ENCODE measurements at places on chromosomes 2 and 18. TPM values are rescaled to one million over a fixed set of nuclear protein-coding genes. Genes with fewer than 3 reads are reported as not detected.
A peak's percentile ranks its signal among the peaks of the same experiment; 100 is the strongest.

- H3K4me1 ChIP-seq, result no peaks in the 10 kb centered on the region
- peaks cover 95% of the 10 kb centered on the region for H3K27me3 ChIP-seq
- DNase-seq, result no peak
Observed at GRCh38 chr2:118050386-118050785, 36.5 kb upstream of the CCDC93 start.

DNA sequence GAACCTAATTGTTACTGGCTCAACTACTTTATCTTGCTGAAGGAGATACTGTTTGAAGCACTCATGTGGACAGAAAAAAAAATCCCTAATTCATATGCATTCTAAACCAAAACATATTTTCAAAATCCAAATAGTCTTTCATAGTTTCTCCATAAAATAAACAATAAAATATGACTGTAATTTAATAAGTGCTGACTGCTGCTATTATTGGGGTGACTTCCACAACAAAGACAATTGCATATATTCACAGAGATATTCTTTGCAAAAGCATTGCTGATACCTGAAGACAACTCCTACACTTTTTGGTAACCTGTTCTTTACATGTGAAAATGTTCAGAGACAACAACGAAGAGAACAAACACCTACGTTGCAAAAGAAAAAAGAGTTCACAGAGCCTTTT lies 73.1 kb upstream of the RPE start:
- no peak overlapping the region for H3K27ac ChIP-seq
- H3K4me1 ChIP-seq, result no peaks in the 10 kb centered on the region
- no peak for DNase-seq
- H3K36me3 ChIP-seq, result no peaks in the 10 kb centered on the region
- H3K4me3 ChIP-seq, result no peak overlapping the region

- H3K4me1 ChIP-seq, result no peaks in the 10 kb centered on the region
- H3K36me3 ChIP-seq, result no peaks in the 10 kb centered on the region
- H3K4me3 ChIP-seq, result no peak overlapping the region
- H3K27me3 ChIP-seq, result no peaks in the 10 kb centered on the region
- no peak overlapping the region for H3K27ac ChIP-seq
- no peak for DNase-seq
Observed at GRCh38 chr2:111715987-111716904, 167.7 kb downstream of the ANAPC1 start.

GRCh38 chr2:144461308-144461766 lies 58.6 kb downstream of the ZEB2 start:
- peak overlapping the region; percentile 75 for H3K27ac ChIP-seq
- DNase-seq, result peak; percentile 51
- H3K36me3 ChIP-seq, result no peaks in the 10 kb centered on the region
- no peaks in the 10 kb centered on the region for H3K27me3 ChIP-seq
- peaks cover 91% of the 10 kb centered on the region for H3K4me1 ChIP-seq

GRCh38 chr2:8191427-8191826 lies 490.4 kb upstream of the ID2 start:
- DNase-seq, result no peak
- no peaks in the 10 kb centered on the region for H3K27me3 ChIP-seq
- no peaks in the 10 kb centered on the region for H3K36me3 ChIP-seq
- H3K27ac ChIP-seq, result no peak overlapping the region

GRCh38 chr2:237159006-237159911 lies 73.6 kb downstream of the COPS8 start:
- H3K27ac ChIP-seq, result peak overlapping the region; percentile 86
- no peak overlapping the region for H3K4me3 ChIP-seq
- DNase-seq, result peak; percentile 58

DNA sequence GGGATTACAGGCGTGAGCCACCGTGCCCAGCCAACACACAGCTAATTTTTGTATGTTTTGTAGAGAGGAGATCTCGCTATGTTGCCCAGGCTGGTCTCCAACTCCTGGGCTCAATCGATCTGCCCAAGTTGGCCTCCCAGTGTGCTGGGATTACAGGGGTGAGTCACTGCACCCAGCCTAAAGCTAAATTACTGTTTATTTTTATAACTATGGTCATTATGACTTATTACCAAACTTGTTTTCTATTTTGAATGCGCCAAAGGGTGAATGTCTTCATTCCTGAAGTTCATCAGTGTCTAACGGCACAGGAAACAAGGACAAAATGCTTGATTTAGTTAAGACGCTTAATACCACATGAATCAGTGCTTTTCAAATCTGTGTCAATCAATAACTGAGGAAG lies 38.9 kb upstream of the GREB1L start:
- H3K27ac ChIP-seq, result no peak overlapping the region
- peaks cover 25% of the 10 kb centered on the region for H3K27me3 ChIP-seq
- no peaks in the 10 kb centered on the region for H3K4me1 ChIP-seq
- H3K4me3 ChIP-seq, result no peak overlapping the region
- no peak for DNase-seq

DNA sequence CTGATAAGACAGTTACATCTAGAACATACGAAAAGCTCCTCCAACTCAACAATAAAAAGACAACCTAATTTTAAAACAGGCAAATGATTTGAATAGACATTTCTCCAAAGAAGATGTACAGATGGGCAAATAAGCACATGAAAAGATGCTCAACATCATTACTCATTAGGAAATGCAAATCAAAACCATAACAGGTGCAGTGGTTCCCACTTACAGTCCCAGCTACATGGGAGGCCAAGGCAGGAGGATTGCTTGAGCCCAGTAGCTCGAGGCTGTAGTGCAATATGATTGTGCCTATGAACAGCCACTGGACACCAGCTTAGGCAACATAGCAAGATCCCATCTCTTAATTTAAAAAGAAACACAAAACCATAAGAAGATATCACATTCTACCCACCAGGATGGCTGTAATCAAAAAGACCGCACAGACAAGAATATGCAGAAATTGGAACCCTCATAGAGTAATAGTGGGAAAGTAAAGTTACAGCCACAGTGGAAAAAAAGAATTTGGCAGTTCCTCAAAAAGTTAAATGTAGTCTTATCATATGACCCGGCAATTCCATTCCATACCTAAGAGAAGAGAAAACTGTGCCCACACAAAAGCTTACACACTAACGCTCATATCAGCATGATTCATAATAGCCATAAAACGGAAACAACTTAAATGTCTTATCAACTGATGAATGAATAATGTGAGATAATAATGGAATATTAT lies 30.5 kb upstream of the ARMC9 start:
- H3K4me1 ChIP-seq, result peaks cover 17% of the 10 kb centered on the region
- H3K4me3 ChIP-seq, result no peak overlapping the region
- peaks cover 77% of the 10 kb centered on the region for H3K36me3 ChIP-seq

DNA sequence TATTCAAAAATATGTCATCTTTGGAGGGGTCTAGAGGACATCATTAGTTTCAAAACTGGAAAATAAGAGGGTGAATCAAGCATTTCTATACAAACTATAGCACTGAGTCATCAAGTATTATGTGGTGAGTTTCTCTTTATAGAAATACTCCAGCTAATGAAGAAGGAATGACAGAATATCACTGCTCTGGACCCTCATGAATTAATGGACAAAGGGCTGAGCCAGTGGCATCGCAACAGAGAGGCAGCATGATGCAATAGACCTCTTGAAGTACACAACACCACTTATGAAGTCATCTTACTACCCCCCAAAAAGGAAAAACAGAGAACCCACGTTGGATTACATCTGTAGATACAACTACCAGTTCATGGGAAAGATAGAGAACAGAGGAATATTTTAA lies 27.4 kb upstream of the EIF2AK3 start:
- no peak overlapping the region for H3K4me3 ChIP-seq
- no peak for DNase-seq
- no peaks in the 10 kb centered on the region for H3K27me3 ChIP-seq
- no peaks in the 10 kb centered on the region for H3K36me3 ChIP-seq
- peaks cover 18% of the 10 kb centered on the region for H3K4me1 ChIP-seq

DNA sequence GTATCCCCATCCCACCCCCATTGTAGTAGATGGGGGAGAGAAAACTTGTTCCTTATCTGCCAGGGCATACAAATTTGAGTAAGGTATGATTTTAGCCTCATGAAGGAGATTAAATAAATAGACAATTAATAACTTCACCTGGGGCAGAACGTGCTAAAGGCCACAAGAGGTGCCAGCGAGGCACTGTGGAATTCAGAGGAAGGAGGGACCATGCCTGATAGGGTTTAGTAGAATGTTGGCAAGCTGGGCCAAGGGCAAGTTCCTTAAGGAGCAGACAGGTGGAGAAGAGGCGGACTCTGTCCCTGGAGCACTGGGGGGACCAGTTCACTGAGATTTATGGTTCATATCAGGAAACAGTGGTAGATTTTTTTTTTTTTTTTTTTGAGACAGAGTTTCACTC lies 22.5 kb downstream of the STAMBP start:
- peaks cover 98% of the 10 kb centered on the region for H3K36me3 ChIP-seq
- H3K4me1 ChIP-seq, result no peaks in the 10 kb centered on the region

GRCh38 chr2:108637304-108637669 lies 82.0 kb upstream of the RANBP2 start:
- DNase-seq, result peak; percentile 55
- no peaks in the 10 kb centered on the region for H3K27me3 ChIP-seq
- peak overlapping the region; percentile 90 for H3K27ac ChIP-seq
- H3K4me3 ChIP-seq, result peak overlapping the region; percentile 22
- no peaks in the 10 kb centered on the region for H3K36me3 ChIP-seq

- H3K27ac ChIP-seq, result no peak overlapping the region
- H3K4me3 ChIP-seq, result no peak overlapping the region
- no peaks in the 10 kb centered on the region for H3K36me3 ChIP-seq
Observed at GRCh38 chr2:120017201-120017600, 4.3 kb downstream of the EPB41L5 start.

DNA sequence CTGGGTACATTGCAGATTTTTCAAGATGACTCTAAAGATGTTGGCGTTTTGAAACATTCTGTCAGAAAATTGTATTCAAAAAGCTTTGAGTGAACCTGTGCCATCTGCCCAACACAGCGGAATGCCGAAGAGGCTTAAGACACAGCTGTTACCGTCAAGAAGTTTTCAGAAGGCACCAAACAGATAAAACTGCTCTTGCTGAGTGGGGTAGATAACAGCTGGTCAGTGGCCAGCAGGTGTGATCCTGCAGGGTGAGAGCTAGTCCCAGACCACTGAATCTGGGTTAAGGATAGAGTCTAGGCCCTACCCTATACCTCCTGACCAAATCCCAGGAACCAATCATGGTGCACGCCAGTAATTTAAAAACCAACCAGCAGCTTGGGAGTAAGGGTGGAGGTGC lies 60.5 kb upstream of the B3GNT7 start:
- peaks cover 6% of the 10 kb centered on the region for H3K4me1 ChIP-seq
- no peak overlapping the region for H3K27ac ChIP-seq
- no peaks in the 10 kb centered on the region for H3K36me3 ChIP-seq
- no peak overlapping the region for H3K4me3 ChIP-seq
- DNase-seq, result no peak

GRCh38 chr2:127101756-127102477 lies 5.0 kb downstream of the BIN1 start:
- no peak overlapping the region for H3K27ac ChIP-seq
- H3K27me3 ChIP-seq, result no peaks in the 10 kb centered on the region
- DNase-seq, result no peak
- peaks cover 26% of the 10 kb centered on the region for H3K4me1 ChIP-seq
- H3K36me3 ChIP-seq, result no peaks in the 10 kb centered on the region
- H3K4me3 ChIP-seq, result no peak overlapping the region

GRCh38 chr18:63005306-63005705 lies 290.0 kb downstream of the PHLPP1 start:
- no peaks in the 10 kb centered on the region for H3K4me1 ChIP-seq
- H3K36me3 ChIP-seq, result no peaks in the 10 kb centered on the region
- H3K4me3 ChIP-seq, result no peak overlapping the region
- no peak for DNase-seq

GRCh38 chr2:162073888-162074631 lies at the start of gene DPP4:
Gene DPP4 (minus strand): TSS chr2:162074215. CDS start chr2:162073981, 234 bp downstream.
- DNase-seq, result peak; percentile 34
- H3K27ac ChIP-seq, result peak within 1 kb of the TSS; percentile 85
- H3K4me1 ChIP-seq, result peaks cover 71% of the 10 kb centered on the region
- no peaks in the 10 kb centered on the region for H3K36me3 ChIP-seq

GRCh38 chr2:162071001-162071400 lies 3.0 kb downstream of the DPP4 start:
- peak overlapping the region; percentile 85 for H3K27ac ChIP-seq
- DNase-seq, result no peak
- H3K4me3 ChIP-seq, result no peak overlapping the region
- H3K36me3 ChIP-seq, result no peaks in the 10 kb centered on the region
- no peaks in the 10 kb centered on the region for H3K27me3 ChIP-seq
- H3K4me1 ChIP-seq, result peaks cover 73% of the 10 kb centered on the region

- no peak overlapping the region for H3K27ac ChIP-seq
- DNase-seq, result no peak
- no peaks in the 10 kb centered on the region for H3K4me1 ChIP-seq
- no peaks in the 10 kb centered on the region for H3K36me3 ChIP-seq
Observed at GRCh38 chr2:15092691-15093090, 460.2 kb downstream of the LRATD1 start.

DNA sequence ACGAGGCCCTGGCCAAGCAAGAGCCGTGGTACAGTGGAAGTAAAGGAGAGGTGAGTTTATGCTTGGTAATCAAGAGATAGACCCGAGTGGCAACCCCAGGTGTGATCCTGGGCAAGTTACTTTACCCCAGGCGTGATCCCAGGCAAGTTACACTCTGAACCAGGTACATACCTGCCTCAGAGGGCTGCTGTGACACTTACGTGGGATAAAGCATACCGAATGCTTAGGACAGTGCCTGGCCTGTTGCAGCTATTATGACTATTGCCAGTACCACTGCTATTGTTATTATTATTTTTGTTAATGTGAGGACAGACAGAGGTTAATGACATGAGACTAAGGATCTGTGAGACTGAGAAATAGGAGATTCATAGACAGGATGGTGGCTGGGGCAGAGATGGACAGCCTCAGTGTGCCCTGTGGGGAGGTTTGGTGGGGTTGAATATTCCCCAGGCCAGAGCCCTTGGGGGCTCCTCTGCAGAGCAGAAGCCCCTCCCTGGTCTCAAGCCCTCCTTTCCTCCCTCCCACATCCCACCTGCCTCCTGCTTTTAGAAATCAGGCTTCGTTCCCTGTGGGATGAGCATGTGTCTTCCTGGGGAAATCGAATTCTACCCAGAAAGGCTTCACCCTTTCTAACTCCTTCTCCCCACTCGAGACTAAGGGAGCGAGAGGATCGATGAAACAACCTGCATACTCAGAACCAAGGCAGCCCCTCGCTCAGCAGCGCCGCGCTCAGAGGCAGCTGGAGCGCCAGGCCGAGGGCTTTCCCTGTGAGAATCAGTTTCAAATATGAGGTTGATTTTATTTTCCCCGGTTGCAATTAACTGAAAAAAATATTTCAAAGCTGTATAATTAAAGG lies 62.0 kb upstream of the SIX3 start:
- no peak overlapping the region for H3K4me3 ChIP-seq
- no peaks in the 10 kb centered on the region for H3K4me1 ChIP-seq
- H3K36me3 ChIP-seq, result no peaks in the 10 kb centered on the region
- DNase-seq, result no peak
- H3K27me3 ChIP-seq, result peaks cover 99% of the 10 kb centered on the region

Gene IFIH1
- 6.0 TPM for total RNA-seq

Gene RAB17
- 4.5 TPM for total RNA-seq

Gene UBE2F
- total RNA-seq, result 63.5 TPM

Gene ATOH8
- 23.3 TPM for total RNA-seq

Gene FOXD4L1
- 0.11 TPM for total RNA-seq

Gene LRP2
- total RNA-seq, result 0.05 TPM

Gene TMEM169
- total RNA-seq, result 0.25 TPM

Gene LRRTM4
- 0.55 TPM for total RNA-seq

Gene LRPPRC
- total RNA-seq, result 85.8 TPM

Gene GNLY
- 1.5 TPM for total RNA-seq

Gene LAMA1
- not detected for total RNA-seq

Gene POMC
- total RNA-seq, result 7.5 TPM

Gene CUL3
- 74.4 TPM for total RNA-seq
